ENCODE measurements at places on chromosomes 1 and 21.

DNA sequence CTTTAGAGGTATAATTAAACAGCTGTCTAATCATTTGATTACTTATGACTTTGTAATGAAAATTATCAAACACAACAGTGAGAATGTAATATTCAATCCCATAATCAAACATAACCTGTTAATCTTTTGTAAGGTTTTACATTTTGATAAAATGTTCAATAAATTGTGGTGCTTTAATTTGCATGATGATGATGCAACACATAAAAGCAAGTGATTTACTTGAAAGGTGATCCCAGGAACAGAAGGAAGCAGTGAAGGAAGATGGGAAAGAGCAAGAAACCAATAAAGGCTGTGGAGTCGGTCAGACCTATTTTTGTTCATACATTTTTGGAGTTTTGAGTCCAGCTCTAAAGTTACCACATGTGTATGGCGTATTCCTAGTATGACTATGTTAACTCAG lies 29.6 kb downstream of the ZNF695 start:
- no peak for DNase-seq

- DNase-seq: no peak
These were observed 67.6 kb upstream of the SLC25A33 start for GRCh38 chr1:9471679-9472078.

DNA sequence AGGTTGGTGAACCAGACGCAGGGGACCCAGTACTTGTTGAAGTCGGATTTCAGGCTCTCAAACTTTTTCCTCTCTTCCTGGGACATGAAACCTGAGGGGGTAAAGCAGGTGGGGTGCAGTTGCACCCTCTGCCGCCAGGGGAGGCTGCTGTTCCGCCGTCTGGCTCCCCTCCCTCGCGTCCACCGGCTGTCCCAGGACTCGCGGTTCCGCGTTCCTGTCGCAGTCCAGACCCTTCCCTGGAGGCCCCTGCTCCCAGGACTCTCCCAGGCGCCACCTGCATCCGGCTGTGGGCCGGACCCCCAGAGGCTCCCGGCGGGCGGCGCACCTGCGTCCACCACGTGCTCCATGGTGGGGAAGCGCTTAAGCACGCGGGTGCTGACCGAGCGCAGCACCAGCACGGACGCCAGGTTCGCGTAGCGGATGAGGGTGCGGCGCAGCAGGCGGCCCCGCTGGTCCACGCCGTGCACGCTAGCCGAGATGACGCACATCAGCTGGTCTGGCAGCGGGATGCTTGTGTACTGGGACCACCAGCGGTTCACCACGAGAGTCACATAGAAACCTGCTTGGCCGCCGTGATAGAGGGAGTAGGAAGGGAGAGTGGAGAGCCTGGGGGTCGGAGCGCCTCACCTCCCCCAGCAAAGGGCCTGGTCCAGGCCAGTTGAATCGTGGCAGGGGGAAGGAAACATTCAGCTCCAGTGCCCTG lies 1.7 kb downstream of the BEST4 start:
- peak; percentile 48 for DNase-seq

DNA sequence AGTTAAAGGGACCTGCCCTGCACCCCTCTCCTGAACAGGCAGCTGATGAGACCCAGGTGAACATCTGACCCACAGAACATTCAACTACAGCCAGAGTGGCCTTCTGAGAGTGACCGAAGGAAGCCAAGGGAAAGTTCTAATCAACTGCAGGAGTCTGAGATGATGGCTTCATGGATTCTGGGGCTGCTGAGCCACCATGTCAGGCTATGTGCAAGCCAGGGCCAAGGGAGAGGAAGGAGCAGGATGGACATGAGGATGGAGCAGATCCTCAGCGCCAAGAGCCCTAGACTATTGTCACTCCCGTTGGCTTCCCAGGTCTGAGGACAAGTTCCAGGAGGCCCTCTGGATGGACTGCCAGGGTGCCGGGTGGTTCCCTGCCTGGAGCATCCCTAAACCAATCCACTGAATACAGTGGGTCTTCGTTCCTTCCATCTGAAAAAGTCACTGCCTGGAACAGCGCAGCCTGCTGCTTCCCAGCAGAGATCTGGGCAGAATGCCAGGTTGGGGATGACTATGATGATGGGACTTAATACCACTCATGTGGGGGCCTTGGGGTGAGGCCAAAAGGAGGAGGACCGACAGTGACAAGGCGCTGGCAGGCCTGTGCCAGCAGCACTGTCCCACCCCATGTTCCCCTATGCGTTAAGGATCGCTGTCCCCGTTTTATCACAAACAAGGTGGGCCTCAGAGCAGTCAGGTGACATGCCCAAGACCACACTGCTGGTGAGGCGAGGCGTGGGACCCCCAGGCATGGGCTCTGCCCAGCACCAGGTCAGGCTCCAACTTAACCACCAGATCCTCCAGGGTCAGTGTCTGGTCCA lies 19.8 kb downstream of the SPOCD1 start:
- peak; percentile 53 for DNase-seq

DNA sequence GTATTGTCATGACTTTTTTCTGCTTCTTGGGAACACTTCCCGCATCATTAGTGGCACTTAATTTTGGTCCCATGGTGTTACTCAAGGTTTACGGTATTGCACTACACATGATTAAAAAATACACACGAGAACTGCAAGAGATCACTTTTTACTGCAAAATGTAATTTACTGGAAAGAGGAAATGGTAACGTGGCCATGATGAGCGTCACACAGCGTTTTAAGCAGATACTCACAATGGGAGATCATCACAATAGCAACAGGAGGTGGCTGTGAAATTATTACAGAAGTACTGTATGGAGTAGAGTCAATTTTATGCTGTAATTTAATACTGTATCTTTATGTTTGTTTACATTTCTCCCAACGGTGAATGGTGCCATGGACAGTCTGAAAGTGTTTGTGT lies 1510.3 kb downstream of the AMY1C start:
- DNase-seq: no peak

DNA sequence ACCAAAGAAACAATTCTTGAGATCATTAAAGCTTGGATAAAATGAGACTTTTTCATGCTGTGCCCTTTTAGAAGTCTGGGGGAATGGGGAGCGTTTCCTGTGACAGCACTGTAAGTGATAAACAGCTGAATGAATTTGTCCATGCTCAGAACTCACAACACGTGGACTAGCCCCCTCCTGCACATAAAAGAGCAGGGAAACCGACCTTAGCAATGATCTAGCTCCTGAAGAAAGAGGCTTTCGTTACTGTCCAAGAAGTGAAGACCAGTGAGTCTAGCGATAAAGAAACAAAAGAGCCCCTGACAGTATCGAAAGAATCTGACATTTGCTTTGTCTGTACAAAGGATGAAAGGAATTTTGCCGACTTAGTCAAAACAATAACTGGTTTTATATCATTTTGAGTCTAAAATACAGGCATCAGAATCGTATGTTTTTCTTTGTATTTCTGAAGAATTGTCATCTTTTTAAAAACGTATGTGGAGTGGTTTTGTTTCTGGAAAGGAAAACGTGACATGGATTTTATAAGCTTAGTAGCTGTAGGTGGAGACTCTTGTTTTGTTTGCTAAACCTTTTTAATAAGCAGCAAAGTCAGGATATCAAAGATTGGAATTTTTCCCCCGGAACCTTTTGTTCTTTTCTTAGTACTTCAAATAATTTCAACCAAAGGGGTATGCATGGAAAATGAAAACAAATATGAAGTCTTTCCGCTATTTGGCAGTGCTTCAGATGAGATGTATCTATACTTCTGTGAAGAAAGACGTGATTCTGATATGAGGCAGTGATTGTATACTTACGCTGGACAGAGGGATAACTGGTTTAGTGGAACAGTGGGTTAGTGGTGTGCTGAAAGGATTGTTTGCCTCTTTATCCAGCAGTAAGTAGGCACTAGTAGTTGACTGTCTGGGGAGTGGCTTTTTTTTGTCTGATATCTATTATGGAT lies 61.0 kb downstream of the MAST2 start:
- no peak for DNase-seq

- no peak for DNase-seq
These were observed 4.9 kb downstream of the NIPAL3 start for GRCh38 chr1:24420547-24420946.

GRCh38 chr1:29320156-29320940 lies 84.0 kb downstream of the PTPRU start:
- DNase-seq: no peak

DNA sequence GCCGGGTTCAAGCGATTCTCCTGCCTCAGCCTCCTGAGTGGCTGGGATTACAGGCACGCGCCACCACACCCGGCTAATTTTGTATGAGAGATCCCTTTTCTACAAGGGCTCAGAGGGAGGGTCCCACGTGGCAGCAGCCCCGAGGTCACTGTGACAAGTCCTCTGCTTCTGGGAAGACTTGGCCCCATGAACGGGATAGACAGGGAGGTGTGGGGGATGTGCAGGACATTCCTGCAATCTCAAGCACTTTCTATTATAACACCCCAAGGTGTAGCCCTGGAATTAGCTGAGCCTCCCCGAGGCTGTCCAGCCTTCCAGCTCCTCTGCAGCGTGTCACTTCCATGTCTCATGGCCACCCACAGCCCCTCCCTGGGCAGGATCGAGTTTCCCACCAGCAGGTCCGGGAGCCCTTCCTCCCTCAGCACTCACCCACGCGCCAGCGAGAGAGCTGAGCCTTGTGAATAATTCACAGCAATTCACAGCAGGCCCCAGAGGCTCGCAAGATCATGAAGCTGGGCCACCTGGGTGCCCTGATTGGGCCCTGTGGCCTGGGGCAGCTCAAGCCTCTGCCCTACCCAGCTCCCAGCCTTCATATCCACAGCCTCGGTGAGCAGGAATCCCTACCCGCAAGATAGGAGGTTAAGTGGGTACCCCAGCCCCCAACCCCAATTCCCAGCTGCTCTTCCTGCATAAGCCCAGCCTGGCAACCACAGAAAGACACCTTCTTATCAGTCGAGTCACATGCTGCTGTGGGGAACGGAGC lies 22.8 kb upstream of the RNU1-4 start:
- DNase-seq: no peak

GRCh38 chr1:55211863-55212262 lies 3.3 kb downstream of the USP24 start:
- no peak for DNase-seq

DNA sequence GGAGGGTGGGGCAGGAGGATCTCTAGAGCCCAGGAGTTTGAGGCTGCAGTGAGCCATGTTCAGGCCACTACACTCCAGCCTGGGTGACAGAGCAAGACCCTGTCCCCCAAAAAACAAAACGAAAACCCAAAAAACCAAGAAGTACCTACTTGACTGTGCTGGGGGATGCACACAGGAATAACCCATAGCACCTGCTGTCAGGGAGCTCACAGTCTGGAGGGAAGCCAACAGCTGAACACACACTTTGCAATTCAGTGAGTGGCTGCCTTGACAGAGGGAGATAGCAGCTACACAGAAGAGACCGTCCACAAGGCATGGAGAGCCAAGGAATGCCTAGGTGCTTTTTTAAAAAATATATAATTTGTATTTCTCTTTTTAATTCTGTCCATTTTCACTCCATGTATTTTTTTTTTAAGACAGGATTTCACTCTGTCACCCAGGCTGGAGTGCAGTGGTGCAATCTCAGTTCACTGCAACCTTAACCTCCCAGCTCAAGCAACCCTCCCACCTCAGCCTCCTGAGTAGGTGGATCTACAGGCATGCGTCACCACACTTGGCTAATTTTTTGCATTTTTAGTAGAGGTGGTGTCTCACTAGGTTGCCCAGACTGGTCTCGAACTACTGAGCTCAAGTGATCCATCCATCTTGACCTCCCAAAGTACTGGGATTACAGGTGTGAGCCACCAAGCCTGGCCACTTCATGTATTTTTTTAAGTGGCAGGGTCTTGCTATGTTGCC lies 68.7 kb downstream of the NID1 start:
- DNase-seq: no peak

GRCh38 chr21:38733972-38734546 lies 71.7 kb upstream of the ETS2 start:
- DNase-seq: peak; percentile 84

- DNase-seq: no peak
These were observed 11.1 kb downstream of the SELE start for GRCh38 chr1:169722779-169723178.

- DNase-seq: no peak
These were observed 571.2 kb downstream of the ADGRL2 start for GRCh38 chr1:82371844-82372498.

DNA sequence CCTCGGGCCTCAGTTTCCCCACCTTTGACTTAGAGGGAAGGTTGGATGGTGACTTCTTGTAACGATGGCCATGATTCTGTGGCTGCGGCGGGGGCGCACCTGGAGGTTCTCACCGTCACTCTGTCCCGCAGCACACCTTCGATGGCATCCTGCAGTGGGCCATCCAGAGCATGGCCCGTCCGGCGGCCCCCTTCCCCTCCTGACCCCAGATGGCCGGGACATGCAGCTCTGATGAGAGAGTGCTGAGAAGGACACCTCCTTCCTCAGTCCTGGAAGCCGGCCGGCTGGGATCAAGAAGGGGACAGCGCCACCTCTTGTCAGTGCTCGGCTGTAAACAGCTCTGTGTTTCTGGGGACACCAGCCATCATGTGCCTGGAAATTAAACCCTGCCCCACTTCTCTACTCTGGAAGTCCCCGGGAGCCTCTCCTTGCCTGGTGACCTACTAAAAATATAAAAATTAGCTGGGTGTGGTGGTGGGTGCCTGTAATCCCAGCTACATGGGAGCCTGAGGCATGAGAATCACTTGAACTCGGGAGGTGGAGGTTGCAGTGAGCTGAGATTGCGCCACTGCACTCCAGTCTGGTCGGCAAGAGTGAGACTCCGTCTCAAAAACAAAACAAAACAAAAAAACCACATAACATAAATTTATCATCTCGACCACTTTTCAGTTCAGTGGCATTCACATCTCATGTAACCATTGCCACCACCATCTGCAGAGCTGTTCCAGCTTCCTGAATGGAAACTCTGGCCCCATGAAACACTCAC lies 2.1 kb upstream of the PFKL start:
- peak; percentile 81 for DNase-seq

- DNase-seq: peak; percentile 50
These were observed 871 bp upstream of the ETS2 start for GRCh38 chr21:38804789-38805327.

DNA sequence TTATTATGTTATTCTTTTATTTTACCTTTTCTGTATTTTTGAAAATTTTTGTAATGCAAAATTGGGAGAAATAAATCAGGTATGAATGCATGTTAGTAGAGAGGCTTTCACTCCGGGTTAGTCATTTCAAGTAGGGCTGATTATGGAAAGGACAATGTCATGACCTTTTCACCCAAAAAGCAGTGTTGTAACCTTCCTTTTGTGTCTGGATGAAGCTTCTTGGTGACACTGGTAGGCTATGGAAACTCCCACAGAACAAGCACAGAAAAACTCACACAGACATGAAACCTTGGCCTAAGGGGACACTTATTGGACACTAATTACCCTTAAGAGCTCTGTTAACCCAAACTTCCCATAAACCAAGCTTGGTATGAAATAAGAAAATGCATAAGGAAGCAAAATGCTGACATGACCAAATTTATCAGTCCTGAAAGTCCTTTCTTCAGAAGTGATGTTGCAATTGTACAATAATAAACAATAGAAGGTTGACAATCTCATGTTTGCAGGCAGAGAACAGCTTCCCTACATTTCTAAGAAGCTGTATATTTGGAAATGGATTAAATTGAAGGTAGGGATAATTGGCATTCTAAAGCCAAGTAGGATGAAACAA lies 70.0 kb upstream of the KCNJ15 start:
- DNase-seq: no peak

- no peak for DNase-seq
These were observed 28.7 kb downstream of the ATP1A1 start for GRCh38 chr1:116401646-116402176.

- peak; percentile 66 for DNase-seq
These were observed 8.3 kb upstream of the C8B start for GRCh38 chr1:56973923-56974742.
